ENCODE measurements at places on chromosomes 7 and 10.

DNA sequence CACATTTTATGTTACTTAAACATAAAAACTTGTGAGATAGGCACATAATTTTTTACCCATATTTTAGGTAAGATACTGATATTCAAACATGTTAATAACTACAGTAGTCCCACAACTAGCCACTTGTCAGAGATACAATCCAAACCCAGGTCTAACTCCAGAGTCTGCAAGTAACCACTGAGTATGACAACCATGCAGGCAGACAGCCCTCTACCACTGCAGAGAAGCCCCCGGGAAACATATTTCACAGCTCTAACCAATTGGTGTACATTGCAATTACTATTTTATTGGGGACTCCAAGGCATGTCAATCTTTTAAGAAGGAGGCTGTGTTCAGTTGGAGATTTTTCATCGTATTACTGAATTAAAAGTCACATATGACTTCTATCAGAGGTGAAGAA lies 107.2 kb upstream of the FAM133B start:
- DNase-seq = no peak

GRCh38 chr10:79093658-79094411 lies 25.1 kb downstream of the ZMIZ1 start:
- DNase-seq = no peak

DNA sequence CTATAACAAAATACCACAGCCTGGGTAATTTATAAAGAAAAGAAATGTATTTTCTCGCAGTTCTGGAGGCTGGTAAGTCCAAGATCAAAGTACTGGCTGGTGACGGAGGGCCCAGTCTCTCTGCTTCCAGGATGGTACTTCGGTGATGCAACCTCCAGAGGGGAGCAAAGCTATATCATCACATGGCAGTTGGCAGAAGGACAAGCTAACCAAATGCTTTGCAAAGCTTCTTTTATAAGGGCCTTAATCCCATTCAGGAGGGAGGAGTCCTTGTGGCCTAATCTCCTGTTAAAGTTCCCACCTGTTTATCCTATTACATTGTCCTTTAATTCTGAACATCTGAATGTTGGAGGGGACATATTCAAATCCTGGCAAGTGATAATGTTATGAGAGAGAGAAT lies 134.1 kb upstream of the SP4 start:
- DNase-seq = no peak

GRCh38 chr7:150755473-150756099 lies 18.4 kb downstream of the GIMAP5 start:
- no peak for DNase-seq

- DNase-seq = no peak
These were observed 109.4 kb downstream of the TMEM26 start for GRCh38 chr10:61343796-61344195.

DNA sequence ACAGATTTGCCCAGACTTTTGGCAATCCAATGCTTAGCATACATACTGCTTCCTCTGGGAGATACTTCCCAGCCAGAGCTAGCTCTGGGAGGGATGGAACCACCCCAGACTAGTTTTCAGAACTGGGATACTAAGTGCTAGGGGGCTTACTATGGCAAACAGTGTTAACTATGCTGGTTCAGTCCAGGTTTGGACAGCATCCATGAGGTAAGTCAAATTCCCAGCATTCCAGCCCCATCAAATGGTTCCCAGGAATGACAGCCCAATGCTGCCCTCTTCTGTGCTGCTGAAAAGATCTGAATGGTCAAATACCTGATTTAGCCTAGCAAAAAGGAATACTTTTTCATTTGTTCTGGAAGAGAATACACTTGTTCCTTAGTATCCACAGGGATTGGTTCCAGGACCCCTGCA lies 141.7 kb upstream of the CCDC6 start:
- no peak for DNase-seq

DNA sequence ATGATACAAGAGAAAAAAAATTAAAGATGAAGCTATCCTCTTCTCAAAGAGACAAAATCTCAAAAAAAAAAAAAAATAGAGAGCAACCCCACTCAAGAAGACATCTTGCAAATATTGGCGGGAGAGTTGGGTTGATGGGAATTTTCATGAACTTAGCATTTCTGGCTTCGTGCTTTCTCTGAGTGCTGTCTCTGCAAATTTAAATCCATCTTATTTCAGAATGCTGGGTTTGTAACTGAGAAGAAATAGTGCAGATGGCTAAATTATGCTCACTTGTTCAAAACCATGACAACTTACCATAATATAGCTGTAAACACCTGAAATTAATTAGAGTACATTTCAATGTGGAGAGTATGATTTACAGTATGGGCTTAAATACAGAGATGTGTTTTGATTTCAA lies 484.8 kb upstream of the CELF2 start:
- no peak for DNase-seq

DNA sequence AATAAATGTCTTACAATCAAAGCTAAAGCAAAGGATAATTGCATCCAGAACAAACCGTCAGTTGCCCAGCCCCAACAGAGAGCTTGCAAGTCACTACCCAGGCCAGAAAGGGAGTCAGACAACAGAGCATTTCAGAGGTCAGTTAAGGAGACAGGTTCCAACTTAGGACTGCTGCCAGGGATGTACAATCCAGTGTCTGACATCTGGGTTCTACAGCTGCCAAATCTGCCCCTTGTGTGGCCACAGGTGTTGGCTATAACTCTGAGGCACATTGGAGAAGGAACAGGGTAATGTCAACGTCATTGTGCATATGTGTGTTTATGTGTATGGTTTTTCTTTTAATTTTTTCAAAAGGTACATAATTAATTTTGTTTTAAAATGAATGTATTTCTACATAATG lies 85.2 kb upstream of the GLCCI1 start:
- DNase-seq = no peak

DNA sequence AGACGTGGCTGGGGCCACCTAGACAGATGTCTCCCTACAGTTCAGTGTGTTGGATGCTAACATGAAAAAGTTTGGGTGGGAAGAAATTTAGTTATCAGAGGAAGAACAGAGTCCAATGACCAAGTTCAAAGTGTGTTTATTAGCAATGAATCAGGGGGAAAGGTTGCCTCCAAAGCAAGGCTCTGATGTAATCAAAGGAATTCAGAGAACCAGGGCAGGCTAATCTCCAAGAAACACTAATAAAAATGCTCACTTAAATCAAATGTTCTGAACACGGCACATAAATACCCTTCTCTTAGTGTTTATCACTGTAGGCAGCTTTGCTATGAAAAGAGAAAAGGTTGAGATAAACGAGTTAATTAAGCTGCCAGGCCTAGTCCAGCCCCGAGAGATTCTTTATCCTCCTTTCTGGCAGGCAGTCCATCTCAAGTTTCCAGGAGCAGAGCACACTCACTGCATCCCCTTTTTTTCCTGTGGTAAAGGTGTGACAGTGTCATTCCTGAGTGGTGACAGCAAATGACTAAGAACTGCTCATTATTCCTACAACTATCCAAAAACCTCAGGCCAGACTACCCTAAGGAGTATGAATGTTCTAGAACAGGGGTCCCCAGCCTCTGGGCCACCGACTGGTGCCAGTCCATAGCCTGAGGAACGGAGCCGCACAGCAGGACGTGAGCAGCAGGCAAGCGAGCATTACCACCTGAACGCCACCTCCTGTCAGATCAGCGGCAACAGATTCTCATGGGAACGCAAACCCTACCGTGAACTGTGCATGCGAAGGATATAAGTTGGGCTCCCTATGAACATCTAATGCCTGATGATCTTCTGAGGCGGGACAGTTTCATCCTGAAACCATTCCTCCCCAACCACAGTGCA lies 66.9 kb upstream of the FHIP2A start:
- no peak for DNase-seq

DNA sequence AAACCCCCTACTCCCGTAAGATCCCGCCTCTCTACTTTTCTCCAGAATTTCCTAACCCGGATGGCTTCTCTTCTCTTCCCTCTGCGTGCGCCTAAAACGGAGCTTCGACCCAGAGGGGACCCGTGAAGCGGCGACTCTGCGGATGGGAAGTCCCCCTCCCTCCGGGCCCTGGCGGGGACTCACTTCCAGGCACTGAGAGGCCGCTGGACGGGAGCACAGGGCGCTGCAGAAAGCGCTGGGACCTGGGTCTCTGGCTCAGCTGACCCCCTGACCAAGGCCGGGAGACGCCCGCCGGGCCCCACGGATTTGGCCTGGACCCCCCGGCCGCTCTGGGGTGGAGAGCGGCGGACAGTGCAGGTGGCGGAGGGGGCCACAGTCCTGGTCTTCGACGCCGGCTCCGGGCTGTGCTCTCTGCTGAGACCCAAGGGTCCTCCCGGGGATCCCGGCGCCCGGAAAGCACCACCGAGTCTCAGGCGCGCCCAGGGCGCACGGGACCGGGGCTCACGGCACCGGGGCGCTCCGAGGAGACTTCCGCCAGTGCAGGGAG lies 688 bp upstream of the FOXL3 start:
- no peak for DNase-seq

DNA sequence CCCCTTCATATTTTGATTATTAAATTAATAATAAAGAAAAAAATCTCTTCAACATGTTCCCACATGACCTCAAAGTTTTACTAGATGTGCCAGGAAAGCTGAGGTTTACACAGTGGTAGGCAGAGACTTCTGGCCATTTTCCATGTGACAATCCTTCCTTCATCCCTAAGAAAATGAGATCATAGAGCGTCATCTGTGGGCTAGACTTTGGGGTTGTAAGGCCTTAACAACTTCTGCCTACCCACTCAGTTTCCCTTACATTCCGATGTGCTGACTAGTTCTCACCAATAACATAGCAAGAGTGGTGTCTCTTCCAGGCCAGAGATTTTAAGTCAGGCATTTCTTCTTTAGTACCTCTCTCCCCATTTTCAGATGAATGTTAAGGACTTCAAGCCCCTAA lies 171.1 kb upstream of the PHF14 start:
- no peak for DNase-seq

GRCh38 chr7:32219416-32219815 lies 149.2 kb upstream of the PDE1C start:
- DNase-seq = no peak

DNA sequence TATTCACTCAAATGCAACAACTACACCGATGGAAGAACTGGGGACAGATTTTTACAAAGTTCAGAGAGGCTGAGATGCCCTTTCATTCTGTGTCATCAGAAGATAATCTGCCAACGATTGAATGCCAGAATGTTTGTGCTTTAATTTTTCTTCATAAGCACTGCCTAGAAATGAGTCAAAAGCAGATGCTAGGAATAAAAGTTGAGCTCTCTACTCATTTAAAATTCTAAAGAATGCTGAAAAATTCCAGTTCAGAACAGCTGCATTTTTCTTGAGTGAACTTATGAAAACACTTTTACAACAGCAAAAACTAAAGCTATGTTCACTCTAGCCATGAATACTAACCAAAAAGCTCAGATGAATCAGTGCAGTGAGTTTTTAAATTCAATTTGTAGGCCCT lies 22.3 kb upstream of the FAM133B start:
- DNase-seq = no peak

GRCh38 chr10:13740461-13740860 lies 153.7 kb downstream of the PRPF18 start:
- no peak for DNase-seq

GRCh38 chr10:66746711-66747110 lies 179.1 kb upstream of the LRRTM3 start:
- DNase-seq = no peak

GRCh38 chr7:33762151-33762910 lies 143.0 kb upstream of the BMPER start:
- DNase-seq = no peak

- DNase-seq = no peak
These were observed 100.1 kb upstream of the GLCCI1 start for GRCh38 chr7:7868572-7868899.

DNA sequence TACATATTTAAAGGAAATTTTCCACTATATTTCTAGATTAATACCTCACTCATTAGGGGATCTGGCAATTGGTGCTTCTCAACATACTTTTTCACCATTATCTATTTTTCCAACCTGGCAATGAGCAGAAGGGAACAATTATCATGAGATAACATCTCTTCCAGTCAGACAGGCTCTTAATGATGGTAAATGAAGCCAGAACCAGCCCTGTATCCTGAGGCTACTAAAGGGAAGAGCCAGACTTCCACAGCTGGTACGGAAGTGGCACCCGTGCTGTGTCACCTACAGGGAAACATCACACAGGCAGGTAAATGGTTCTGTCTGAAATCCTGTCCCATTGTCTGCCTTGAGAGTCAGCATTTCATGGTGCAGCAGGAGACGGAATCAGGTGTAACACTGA lies 75.9 kb downstream of the ELMO1 start:
- no peak for DNase-seq

DNA sequence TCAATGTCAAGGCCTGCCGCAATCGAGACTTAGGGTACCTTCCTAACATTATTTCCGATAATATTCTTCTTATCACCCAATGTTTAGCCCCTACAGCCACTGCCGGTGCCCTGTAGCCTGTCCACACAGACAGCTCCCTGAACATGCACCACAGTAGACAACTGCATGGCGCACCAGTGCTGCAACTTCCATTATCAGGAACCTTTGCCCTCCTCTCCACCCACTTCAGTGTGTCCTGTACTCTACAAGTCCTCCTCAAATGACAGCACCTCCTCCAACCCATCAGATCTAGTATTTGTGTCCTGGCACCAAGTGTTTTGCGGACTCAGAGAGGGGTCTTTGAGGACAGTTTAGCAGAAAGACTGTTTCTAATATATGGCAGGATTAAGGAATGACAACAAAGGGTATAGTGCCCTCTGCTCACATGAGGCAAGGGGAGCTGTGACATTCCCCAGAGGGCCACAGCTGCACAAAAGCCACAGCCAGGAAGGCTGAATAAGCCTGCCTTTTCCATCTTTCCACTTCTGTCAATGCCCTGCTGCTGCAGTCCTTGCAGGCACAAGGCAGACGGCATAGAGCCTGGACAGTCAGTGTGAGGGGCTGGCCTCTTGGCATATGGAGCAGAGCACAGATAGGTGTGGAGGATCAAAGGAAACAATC lies 335.4 kb downstream of the PARD3 start:
- no peak for DNase-seq

- no peak for DNase-seq
These were observed 47.9 kb upstream of the SLC35B4 start for GRCh38 chr7:134364619-134365037.

Measured in progenitor cell of endocrine pancreas (in vitro differentiated cells).